Bronchial epithelial cell (primary cell): ENCODE measurements at places on chromosomes 7 and 10.

GRCh38 chr7:121795736-121796135 is 77.2 kb upstream of the PTPRZ1 start:
- DNase-seq: peak; percentile 99

DNA sequence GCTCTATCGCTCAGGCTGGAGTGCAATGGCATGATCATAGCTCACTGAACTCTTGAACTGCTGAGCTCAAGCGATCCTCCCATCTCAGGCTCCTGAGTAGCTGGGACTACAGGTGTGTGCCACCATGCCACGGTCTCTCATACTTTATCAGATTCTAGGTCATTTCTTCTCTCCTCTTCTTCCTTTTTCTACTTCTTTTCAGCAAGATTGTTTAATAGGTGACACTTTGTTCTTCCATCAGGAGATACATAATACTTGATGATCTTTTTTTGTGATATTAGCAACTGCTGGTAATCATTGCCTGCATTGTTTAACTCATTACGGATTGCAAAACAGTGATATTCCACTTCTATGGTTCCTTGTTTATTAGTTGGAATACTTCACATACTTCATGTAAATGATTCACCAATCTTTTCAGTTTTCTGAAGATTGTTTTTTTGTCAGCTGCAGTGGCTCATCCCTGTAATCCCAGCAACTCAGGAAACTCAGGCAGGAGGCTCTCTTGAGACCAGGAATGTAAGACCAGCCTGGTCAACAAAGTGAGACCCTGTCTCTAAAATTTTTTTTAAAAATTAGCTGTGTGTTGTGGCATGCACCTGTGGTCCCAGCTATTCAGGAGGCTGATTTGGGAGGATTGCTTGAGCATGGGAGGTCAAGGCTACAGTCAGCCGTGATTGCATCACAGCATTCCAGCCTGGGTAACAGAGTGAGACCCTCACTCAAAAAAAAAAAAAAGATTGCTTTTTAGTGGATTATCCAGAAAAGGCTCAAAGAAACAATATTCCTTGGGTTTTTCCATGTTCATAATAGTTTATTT is 36.2 kb upstream of the CHST3 start:
- DNase-seq: peak; percentile 53

DNA sequence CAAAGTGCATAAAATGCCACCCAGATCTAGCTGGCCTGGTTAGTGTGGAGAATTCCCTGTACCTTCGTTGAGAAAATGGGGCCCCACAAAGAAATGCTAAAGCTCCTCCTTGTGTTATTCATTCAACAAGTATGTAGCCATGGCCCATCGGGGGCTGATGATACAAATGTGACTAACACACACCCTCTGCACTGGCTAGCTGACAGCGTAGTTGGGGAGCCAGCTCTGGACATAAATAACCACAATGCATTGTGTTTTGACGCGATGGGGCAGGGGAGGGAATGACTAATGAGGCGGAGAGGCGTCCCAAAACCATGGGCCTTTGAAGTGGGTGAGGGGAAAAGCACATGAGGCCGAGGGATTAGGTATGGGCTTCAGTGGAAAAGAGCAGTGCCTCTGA is 28.2 kb upstream of the ASL start:
- peak; percentile 91 for DNase-seq

DNA sequence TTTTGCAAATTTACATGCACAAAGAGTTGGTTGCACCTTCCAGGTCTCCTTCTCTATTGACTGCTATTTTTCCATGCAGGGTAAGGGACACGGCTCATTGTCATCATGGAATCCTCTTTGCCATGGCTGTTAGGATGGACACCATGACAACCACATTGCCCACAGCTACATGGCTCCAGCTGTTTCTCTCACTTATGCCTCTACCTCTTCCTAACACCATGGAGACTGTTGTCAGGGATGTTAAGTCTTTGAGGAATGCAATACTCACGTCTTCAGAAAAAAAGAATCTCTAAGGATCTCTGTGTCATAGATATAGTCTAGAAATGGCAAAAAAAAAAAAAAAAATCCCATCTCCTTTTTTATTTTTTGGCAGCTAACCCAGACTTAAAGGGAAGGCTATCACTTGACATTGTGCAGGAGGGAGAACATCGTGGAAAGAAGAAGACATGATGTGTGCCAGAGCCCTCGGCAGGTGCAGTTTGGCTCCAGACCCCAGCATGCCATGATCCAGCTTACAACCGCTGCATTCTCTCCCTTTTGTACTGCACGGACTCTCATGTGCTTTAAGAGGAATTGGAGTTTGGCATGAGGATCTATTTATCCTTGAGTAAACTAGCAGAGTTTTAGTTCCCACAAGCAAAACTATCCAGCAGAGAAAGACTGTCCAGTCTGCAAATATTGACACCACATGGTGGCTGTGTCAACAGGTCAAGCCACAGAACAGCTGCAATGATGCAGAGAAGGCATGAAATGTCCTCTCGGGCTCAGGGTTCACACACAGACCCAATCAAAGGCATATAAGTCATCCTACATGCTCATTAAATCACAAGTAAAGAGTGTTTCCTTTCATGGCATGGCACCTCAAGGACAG is 70.8 kb downstream of the FRMD4A start:
- DNase-seq: no peak

DNA sequence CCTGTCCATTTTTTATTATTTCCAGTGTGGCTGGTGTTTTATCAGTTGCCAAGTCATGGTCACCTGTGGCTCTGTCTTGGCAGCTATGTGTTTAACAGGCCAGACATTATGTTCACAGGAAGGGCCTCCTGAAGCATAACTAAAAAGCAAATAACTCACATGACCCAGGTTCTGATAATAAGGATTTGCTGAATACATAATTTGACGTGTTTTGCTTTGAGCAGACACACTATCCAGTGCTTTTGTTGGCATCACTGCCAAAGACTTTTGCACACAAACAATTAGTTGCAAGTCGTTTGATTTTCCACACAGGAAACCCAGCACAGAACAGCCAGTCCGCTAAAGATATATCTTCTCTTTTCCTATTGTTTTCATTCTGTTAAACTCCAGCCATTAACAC is 173.6 kb downstream of the ARL4A start:
- DNase-seq: no peak

DNA sequence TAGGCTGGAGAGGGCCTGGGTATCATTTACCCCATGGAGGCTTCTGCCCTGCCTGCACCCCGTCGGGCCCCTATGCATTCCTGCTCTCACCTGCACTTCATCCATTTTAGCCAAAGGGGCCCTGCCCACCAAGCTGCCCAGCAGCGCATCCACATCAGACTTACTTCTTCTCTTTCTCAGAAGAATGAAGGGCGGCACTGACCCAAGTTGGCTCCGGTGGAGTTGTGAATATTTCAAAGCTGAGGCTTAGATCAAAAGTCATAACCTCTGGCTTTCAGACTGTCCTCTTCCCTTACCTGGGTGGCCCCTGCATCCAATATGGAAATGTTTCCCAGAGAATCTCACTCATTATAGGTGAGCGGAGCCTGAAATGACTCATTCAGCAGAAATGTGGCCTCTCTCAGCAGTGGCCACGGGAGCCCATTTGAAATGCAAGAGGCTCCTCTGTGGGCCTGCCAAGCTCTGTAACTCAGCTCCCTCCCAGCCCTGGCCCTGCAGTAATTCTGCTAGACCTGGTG is 117.6 kb upstream of the TCF7L2 start:
- peak; percentile 40 for DNase-seq

DNA sequence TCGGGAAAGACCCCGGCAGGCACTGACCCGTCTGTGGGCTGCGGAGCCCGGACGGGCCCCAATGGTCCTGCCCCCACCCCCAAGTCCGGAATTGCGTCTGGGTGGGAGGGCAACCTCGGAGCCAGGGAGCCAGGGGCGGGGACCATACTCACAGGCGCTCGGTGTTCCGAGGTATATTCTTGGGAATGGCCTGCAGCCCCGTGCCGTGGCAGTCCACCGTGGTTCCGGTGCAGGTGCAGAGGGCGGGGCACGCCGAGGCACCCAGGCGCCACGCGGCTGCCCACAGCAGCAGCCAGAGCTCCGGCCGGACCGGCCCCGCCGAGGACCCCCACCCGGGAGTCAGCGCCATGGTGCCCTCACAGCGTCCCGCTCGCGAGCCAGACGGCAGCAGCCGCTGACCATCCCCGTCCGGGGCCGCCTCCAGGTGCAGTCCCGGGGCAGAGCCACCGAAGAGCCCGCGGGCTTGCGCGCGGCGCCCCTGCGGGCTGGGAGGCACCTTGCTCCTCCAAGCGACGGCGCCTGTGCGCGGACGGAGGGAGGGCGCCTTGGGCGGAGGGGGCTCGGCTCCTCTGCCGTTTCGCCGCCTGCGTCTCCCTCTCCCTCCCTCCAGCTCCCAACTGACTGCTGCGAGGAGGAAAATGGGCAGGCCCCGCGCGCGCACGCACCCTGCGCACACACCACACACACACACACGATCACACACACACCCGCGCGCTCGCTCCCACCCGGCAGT is at the start of gene SLIT1:
Gene SLIT1 (minus strand): TSS at position 634 of the 733 bp plus-strand sequence. CDS start 285 bp downstream, at position 349.
- DNase-seq: no peak

DNA sequence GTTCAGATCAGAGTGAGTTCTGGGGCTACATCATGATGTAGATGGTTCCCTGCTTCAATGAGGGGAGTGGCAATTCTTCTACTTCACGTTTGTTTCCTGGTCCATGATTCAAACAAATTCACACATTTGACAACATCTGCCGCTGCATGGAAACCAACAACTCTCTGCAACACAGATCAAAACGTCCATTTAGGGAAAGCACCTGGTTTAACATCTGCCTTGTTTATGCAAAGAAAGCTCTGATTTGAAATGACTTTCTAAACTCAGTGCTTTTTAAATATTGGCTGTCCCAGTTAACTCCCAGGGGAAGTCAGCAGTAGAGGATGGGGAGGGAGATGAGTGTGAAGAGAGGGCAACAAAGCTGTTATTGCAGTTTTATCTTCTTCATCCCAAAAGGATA is 93.8 kb downstream of the GAD2 start:
- no peak for DNase-seq

GRCh38 chr7:70346844-70347462 is 748.7 kb downstream of the AUTS2 start:
- no peak for DNase-seq

DNA sequence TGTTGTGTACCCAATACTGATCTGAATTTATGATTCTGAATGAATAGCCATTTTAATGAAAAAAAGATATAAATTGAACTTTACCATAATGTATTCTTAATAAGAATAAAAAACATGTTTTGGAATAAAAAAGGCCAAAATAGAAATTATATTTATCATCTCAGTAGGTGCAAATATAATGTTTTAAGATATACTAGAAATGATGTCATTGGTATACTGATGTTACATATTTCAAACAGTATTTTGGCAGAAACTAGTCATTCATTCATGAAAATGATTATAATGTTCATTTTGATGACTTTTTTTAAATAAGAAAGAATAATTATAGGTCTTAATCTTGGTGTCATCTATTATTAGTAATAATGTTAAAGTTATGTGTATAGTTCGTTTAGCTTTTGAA is 9.2 kb downstream of the PCGF5 start:
- DNase-seq: no peak

GRCh38 chr7:155992107-155992506 is 179.8 kb upstream of the SHH start:
- no peak for DNase-seq

DNA sequence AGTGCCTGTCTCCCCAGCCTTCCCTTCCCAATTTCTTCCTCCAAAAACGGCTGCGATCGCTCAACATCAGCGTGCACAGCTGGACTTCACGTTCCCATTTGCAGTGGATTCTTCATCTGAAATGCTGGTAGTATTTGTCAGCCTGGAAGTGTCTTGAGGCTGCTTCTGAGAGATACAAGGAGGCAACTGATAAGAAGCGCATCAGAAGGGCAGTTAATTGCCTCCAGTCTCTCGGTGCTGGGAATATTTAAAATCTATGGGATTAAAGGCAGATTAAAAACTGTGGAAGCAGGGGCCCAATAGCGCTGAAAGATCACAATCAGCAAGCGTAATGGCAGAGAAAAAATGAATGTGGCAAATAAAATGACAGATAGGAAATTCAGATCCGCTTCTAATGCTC is 450.0 kb downstream of the GATA3 start:
- no peak for DNase-seq
